ENCODE measurements at places on chromosomes 4 and X.

GRCh38 chr4:80365928-80366327 lies 30.4 kb downstream of the CFAP299 start:
- no peak for DNase-seq

DNA sequence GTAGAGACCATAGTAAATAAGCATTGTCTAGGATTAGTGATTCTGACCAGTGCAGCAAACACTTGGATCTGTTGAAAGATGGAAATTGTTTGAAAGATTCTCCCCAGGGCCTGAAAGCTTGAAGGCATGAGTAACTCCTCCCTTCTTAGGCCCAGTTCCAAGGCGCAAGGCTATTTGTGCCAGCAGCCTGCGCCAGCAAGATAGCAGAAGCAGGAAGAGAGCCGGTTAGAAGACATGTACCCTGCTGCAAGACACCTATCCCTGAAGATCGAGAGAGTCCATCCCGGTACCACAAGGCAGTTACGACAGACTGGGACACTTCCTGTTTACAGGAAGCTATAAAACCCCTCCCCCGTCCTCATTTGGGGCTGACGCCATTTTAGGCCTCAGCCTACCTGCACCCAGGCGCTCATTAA lies 72.4 kb upstream of the JADE1 start:
- no peak for DNase-seq

DNA sequence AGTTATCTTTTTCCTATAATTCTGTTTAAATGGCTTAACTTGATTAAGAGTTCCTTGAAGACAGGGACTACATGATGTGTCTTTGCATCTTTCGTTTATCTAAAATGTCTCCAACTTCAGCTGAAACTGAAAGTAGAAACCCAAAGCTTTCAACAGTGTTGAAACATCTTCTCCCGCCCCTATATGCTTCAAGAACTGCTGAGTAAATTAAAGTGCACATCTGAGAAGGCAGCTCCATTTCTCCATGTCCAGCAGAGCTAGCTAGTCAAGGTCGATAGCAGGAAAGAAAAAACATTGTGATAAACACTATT lies 185.7 kb upstream of the TBL1X start:
- no peak for DNase-seq

DNA sequence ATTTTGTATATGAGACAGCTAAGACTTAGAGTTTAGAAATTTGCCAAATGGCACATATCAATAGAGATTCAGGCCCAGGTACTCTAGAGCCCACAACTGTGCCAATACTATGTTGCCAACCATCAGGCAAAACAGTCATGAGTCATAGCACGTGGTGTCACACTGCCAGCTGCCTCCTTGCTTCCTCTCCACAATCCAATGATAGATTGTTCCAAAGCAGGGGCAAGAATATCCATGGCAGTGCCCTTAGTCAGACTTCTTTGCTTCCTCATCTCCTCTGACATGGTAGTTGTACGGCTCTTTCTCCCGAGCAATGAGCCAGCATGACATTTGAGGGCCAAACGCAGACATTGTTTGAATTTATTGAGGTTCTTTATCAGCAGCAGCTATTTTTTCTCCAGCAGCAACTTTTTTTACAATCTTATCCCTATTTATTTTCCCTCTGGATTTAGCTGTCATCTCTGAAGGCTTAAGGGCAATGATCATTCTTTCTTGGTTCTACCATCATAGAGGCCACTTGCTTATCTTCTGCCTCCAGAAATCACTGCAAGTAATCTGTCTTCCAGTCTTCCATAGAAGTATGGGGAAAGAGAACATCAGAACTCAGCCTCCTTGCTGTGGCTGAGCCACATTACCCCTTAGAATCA lies 169.7 kb downstream of the COL4A6 start:
- no peak for DNase-seq

GRCh38 chr4:160286051-160286450 lies 1183.2 kb downstream of the RAPGEF2 start:
- DNase-seq, result no peak

DNA sequence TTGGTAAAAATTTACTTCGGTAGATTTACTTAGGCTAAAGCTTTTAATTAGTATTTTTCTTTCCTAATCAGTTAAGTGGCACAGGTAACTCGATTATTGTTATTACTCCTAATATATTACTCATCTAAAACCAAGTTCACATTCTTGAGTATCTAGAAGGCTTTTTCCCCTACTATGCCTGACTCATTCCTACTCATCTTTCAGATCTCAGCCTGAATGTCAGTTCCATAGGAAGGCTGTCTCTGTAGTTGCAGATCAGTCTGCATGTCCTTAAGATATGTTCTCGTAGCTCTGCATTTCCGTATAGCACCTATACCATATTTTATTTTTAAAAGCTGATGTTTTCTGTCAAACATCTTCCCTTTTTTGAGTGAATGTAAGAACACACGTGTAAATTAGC lies 5.9 kb upstream of the FAM184B start:
- no peak for DNase-seq

DNA sequence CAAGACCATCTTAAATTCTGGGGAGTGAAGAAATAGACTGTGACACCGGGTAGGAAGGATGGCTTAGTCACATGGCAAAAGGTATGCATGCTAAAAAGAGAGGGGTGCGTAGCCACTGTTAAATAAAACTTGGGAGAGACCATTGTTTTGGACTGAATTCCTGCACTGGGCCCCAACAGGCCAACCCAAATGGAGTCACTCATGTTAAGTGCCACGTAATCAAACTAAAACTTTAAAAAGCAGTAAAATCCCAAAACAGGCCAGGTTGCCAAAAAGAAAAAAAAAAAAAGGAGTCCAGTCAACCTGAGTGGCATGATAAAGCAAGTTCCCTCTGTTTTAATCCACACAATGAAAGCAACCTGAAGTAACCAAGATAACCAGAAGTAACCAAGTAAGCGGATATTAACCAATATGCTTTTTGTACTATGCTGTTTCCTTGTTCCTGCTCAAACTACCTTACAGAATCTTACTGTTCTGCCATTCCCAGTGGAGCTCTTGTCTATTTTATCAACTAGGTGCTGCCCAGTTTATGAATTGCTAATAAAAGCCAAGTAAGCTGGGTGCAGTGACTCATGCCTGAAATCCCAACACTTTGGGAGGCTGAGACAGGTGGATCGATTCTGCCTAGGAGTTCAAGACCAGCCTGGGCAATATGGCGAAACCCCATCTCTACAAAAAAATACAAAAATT lies 124.6 kb upstream of the ENPP6 start:
- no peak for DNase-seq

DNA sequence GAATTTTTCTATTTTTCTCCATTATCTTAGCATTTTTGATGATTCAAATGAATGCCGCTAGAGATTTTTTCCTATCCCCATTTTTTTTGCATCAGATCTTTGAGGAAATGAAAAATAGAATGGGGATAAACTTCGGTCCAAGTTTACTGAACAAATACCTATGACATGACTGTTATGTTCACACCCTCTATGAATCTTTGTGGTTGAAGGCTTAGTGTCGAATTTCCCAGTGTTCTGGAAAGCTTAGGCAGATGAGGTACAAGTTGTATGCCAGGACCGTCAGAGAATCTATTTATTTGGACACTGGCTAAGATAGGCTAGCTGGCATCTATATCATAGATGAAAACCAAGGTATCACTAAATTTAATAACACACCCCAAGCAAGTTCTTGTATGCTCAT lies 123.4 kb downstream of the SPCS3 start:
- DNase-seq, result no peak

GRCh38 chrX:1223242-1223600 lies 10.8 kb upstream of the CRLF2 start:
- DNase-seq, result no peak

DNA sequence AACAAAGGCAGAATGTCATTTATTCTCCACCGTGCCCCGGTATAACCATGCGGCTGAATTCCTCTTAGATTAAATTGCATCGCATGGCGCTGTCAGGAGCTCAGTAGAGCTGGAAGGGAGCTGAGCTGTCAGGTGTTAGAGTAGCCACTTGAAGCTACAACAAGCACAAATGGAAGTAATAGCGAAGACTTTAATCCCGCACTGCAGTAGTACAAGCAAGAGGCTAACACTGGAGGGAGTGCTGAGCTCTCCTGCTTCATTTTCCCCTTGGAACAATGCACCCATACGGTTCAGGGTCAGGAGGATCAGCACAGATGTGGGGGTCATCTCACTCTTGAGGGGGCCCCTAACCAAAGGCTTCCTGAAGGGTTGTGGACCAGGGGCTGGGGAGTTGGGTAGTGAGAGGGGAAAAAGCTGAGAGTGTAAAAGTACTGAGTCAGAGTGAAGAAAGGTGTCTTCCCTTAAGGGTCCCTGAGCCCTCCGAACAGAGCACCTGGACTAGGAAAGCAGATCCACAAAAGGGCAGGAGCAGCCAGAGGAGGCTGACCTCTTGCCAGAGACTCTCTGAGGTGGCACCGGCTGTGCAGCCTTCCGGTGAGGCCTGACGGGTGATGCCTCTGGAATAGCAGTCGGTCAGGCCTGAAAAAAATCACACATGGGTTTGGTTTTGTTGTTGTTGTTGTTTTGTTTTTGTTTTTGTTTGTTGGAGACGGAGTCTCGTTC lies 36.0 kb upstream of the CBR4 start:
- no peak for DNase-seq

GRCh38 chr4:125243789-125244397 lies 70.9 kb upstream of the FAT4 start:
- DNase-seq, result no peak

DNA sequence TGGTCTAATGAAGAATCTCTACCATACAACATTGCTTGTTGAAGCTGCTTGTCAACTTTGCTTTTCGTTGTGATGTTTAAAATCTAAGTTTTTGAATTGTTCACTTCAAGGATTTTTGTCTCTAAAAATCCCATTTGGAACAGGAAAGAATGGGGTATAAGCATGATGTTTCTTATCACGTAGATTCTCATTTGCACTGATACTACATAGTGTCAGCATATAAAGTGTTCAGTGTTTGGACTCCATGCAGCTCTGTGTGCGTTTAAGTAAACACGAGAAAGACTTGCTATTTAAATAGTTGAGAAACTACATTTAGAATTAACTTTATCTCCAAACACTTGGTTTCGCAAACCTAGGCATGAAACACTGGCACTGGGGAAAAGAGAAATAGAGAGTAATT lies 452.5 kb downstream of the NKX6-1 start:
- DNase-seq, result no peak
